ENCODE measurements at places on chromosomes 2 and 18.

DNA sequence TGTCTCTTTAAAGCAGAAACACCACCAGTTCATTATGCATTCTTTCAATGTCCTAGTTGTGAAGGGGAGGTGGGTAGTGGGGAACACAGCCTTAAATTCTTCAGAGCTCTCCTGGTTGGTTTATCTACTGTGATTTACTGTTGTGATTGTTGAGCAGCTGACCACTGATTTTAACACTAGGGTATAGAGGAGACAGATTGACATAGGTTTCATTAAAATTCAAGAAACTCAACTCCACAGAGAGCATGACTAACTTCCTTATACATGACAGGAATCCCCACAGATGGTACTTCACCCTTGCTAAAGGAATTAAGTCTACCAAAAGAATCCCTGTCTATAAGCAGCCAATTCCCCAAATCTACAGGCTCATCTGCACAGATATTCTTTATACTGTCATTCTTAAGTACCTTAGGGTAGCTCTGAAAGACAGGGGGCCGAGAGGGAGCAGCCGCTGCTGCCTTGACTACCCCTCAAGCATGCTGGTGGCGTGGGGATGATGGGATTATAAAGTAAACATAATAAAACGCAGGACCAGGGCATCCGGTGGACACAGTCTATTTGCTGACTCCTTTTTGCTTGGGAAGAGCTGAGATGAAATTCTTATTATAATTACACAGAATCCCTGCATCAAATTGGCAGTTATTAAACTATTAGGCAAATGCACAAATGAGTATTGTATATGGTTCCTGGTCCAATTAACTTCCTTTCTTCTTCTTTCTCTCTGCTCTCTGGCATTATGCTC, 1377.6 kb upstream of the PIK3C3 start:
- no peak for DNase-seq

DNA sequence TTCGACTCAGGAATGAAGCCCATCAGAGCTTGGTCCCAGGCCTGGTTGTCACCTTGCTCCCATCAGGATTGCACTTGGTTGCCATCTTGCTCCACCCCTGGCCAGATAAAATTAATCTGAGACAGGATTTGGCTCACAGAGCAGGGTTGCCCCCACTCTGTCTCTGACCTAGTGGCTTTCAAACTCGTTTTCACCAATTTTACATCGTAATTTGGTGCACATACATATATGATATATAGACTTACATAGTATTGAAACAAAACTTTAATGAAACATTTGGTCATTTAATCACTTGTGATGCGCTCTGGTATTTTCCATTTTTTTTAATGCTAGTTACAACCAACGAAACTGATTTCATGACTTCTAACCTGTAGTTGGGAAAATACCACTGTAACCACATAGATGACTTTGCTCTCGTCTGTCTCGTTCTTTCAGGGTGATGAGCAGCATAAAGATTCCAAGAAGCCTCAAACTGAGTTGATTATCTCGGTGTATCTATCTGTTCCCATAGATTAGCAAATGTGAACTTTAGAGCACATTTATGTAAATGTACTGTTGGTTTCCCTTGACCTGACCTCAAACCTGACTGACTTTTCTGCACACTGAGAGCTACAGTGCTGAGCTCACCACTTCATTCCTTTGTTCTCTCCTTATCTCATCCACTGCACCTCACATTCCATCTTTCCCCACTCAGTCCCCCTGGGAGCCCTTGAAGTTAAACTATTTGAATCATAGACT, 30.5 kb upstream of the PLB1 start:
- DNase-seq, result no peak

GRCh38 chr2:112787729-112788393, 3.6 kb upstream of the IL1A start:
- no peak for DNase-seq

DNA sequence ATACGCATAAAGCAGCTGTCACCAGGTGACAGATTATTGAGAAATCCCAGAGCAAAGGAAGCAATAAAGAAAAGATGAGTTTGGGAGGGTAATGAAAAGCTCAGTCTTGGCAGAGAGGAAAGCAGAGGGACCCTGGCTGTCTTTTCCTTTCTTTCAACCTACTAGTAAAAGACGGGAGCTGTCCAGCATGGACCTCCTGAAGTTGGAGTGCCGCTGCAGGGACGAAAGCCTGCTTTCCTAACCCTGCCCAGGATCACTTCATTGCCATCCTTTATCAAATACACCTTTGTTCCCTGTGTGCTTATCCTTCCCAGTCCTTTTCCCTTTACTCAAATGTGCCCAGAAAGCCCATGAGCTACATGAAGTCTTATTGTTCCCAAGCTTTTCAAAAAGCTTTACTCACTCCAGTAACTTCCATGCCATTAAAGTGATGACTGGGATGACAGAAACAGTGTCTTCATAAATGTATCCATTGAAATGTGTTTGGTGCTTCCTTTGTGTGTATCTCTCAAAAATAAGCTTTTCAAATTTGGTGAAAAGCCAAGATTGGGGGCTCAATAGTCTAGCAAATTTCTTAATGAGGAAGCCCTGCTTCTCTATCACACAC, 3.7 kb upstream of the SPR start:
- no peak for DNase-seq

DNA sequence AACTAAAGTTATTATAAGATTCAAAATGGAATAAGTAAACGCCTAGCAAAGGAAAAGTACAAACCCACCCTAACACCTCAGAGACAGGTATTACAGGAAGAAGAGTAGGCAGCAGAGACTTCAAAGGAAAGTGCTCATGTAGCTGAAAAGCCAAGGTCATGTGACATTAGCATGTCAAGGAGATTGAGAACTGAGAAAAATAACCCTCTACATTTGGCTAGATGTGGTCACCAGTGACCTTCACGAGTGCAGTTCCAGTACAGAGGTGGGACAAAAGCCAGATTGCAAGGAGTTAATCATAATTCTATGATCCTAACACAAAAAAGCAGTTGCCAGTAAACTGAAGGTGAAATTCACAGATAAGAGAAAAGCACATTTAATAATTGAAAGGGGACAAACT, 252.7 kb downstream of the ZEB2 start:
- no peak for DNase-seq

DNA sequence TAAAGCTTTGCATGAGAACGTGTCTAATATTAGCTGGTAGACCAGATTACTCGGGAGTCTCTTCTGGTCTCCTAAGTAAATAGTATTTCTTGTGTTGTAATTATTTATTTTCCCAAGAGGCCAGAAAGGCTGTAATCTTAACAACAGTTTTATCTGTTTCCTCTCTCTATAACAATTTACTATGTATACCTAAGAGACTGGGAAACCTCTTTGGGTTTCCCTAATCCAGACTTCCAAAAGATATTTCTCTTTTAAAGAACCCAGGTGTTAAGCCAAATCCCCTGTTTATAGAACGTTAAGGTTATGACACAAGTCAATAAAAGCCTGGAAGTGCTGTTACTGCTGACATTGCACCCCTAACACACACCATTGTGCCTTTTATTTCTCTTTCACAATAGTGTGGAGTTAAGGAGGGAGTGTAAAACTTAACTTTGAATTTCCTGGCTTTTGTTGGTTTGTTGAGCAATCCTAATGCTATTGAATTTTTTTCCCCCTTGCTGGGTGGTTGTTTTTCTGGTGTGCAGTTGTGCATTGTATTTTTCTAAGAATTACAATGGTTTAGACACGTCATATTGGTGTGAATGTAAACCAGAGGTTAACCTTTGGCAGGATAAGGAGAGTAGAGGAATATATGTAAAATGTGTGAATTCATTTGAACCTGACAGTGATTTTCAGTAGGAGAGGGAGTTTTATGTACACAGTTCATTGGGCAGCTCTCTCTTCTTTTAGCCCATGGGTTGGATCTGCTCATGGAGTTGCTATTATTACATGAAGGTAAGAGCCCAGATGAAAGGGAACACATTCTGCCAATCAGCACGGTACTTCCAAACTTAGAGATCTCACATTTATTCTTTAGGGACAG, 192.8 kb downstream of the MTX2 start:
- DNase-seq, result no peak

DNA sequence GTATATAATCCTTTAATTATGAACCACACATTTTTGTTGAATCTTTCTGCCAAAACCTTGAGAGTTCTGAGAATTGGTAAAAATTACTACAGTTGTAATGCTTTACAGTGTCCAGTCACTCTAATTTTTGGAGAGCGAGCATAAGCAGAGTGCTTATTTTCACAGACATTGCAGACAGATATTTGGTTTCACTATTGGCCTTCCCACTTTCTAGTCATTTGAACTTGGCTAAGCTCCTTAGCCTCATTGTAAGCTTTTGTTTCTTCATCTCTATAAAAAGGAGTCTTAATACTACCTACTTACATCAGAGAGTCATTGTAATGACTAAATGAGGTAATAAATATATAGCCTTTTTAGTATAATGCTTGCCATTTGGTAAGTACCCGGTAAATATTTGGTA, 80.4 kb downstream of the LCLAT1 start:
- DNase-seq, result no peak

GRCh38 chr2:188189356-188189755, 102.3 kb upstream of the GULP1 start:
- no peak for DNase-seq

DNA sequence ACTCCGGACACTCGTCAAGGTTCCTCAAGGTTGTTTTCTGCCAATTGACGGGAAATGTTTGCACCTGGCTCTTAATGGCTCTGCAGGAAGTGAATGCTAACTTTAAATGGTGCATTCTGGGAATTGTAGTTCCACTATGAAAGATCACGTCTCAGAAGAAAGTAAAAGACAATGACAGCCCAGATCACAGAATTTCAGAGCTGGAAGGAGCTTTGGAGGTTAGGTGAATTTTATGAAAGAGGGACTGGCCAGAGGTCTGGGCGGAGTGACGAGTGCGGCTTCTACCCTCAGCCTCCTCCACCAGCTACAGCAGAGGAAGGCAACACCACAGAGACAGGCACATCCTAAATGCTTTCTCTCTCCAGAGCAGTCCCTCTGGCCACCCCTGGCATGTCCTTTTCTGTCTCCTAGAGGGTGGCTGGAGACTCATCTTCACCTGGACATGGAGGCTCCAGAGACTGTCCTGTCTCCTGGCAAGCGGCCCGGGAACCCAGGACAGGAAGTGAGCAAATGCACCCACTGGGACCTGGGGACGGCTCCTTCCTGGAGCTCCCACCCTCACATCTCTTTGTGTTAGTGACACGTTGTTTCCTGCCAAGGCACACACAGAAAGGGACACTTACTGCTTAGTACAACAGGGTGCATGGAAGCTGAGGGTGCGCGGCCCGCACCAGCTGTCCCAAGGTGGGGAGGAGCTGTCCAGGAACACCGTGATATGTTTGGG, 19.4 kb downstream of the THAP4 start:
- DNase-seq, result peak; percentile 80

DNA sequence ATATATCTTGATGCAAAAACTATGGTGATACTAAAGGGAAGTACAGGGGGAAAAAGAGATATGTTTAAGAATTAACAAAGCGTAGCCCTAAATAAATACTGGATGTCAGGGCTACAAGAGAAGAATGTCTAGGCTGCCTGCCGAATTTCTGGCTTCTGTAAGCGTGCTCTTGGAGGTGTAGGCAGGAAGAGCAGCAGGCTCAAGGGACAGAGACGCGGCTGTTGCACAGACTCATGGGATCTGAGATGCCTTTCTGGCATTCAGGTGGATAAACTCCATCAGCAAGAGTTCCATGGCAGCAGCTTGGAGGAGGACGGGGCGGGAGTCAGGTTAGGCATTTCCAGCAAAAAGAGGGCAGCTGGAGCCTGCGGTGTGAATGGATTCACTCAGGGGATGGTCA, 123.2 kb upstream of the TWIST2 start:
- no peak for DNase-seq

DNA sequence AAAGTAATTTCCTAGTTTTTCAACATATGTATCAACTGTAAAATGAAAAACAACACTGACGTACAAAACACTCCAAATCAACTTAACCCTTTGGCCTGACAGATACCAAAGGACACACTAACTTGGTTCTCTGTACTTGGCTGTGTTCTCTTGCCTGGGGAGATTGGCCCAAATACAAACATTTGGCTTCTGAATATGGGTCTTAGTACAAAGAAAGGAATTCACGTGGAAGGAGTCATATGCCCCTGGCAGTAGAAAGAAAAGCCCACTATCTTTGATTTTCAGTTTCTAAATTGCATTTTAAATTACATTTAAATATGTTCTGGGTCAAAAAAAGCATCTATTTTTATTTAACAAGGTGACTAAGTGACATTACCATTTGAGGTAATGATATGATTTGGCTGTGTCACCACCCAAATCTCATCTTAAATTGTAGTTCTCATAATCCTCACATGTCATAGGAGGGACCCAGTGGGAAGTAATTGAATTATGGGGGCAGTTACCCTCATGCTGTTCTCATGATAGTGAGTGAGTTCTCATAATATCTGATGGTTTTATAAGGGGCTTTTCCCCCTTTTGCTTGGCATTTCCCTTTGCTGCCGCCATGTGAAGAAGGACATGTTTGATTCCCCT, 153.6 kb upstream of the CCDC195 start:
- no peak for DNase-seq
